Activated CD4-positive, alpha-beta T cell treated with anti-CD3 and anti-CD28 coated beads, Interleukin-2, amount 50 U/mL, for 4 hours (primary cell): ENCODE measurements at places on chromosomes 13 and 19.

GRCh38 chr13:63167699-63168337, 1752.2 kb upstream of the PCDH20 start:
- no peak for DNase-seq

DNA sequence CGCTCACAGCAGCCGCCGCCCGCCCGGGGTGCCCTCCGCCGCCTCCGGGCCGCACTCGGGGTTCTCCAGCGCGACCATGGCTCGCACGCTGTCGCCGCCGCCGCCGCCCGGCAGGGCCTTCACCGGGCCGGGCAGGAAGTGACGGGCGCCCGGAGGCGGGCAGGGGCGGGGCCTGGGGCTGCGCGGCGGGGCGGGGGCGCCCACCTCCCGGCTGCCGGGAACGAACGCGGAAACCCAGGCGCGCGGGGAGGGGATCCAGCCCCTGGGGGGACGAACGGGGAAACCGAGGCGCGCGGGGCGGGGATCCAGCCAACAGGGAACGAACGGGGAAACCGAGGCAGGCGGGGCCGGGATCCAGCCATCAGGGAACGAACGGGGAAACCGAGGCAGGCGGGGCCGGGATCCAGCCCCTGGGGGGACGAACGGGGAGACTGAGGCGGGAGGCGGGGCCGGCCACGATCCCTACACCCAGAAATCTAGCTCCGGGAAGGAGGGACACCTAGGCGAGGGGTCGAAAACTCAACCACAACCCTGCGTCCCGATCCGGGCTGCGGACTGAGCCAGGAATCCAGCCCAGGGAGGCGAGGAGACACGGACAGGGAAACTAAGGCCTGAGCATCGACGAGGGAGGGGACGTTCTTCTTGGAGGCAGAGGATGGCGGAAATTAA, at the start of gene R3HDM4:
Gene R3HDM4, minus strand, starts transcription at position 140 of the 669 bp plus-strand sequence. Its CDS starts 62 bp downstream, at position 78.
- DNase-seq, result peak; percentile 83

GRCh38 chr19:49802836-49803528, 10.1 kb downstream of the FUZ start:
- DNase-seq, result no peak

GRCh38 chr13:45206340-45206739, 5.5 kb upstream of the KCTD4 start:
- DNase-seq, result no peak

DNA sequence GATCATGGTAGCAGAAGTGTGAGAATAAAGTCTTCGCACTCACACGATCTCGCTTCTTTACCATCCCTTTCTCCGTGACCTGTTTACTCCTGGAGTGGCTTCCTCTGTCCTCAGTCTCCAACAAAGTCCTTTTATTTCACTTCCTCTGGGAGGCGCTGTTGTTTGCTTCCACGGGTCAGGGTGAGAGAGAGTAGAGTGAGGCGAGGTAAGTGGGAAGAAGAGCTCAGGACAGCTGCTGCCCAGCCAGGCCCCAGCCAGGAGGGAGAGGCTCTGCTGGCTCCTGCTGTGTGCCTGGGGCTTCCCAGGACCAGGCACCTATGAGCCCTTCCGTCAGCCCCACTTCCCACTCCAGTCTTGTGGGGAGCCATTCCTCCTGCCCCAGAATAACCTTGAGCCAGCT, 242.1 kb downstream of the FGF9 start:
- DNase-seq, result no peak

GRCh38 chr19:46719629-46720502, 3.0 kb upstream of the PRKD2 start:
- DNase-seq, result no peak

DNA sequence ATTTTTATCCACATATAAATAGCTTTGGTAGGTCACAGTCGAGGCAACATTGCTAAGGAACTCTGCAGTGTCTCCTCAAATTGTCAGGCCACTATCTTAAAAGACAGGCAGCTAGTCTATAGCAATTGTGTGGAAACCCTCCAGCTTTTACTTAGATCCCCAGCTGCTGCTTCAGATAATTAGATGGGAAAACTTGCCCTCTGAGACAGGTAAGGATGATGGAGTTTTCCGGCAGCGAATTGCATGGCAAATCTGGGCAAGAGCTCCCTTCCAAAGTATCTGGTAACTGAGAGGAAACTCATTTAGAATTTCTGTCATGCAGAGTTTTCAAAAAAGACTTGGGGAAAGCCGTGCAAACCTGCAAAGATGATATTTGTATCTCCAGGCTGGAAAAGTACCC, 886.2 kb downstream of the UQCRFS1 start:
- DNase-seq, result no peak

GRCh38 chr19:16455489-16455888, 16.3 kb downstream of the EPS15L1 start:
- no peak for DNase-seq

GRCh38 chr13:114264886-114265611, 16.4 kb upstream of the UPF3A start:
- no peak for DNase-seq

DNA sequence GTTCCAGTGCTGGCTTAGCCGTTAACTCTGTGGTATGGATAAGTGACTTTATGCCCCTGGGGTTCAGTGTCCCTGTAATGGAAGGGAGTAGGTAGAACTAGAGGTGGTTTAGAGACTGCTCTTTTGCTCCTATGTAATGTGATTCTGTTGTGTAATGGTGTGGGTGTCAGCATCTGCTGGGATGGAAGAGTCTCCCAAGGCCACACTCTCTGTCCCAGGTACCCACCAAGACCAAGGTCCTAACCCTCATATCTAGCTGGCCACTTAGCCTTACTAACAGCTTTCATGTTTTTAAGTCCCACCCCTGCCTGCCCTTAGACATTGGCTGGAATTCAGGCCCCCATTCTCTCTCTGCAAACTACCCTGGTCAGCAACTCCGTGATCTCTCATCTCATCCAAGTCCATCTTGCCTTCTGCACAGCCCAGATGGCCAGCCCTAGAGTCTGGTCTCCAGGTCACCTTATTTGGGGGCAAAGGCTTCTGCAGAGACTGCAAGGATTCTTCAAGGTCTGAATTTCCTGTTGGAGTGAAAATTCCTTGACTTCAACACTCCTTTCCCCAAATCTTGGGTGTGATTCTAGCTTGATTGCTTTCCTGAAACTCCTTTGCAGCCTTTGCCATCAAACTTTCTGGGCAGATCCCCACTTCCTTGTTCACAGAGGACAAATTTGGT, 48.4 kb downstream of the SERP2 start:
- no peak for DNase-seq

GRCh38 chr13:28136916-28137315, 1.4 kb upstream of the PAN3 start:
- no peak for DNase-seq

- no peak for DNase-seq
Measured at GRCh38 chr13:92487238-92487637, 739.4 kb upstream of the GPC6 start.

DNA sequence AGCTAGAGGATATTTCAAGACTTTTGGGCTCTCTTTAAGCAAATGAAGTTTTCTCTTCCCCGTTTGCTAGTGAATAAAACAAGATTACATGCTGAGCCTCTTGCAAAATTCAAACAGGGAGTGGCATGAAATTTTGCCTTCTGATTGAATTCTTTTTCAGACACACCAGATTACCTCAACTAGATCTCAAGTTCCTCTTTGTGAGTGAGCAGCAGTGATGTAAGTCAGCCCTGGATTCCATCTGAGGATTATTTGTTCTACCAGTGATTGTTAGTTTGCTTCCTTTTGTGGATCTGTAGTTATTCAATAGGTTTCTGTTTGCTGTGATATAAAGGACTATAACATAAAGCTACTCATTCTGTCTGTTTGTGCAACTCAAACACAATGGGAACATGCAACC, 407.7 kb downstream of the LMO7 start:
- no peak for DNase-seq

DNA sequence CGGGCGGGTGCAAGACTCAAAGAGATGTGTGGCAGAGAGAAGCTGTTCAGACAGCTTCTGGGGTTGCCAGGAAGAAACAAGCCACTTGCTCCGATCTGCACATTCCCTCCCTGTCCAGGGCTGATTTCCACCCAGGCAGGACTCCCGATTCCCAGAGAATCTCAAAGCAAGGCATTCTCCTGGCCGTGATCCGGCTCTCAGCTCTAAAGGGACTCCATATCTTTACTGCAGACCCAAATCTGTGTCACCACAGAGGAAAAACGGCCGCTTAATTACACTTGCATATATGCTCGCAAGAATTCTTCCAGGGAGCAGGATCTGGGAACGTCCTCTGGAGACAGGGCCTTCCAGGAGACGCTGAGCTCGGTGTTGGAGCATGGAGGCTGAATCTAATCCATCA, 25.7 kb downstream of the GNG7 start:
- DNase-seq, result no peak

GRCh38 chr19:52410276-52410675, 12.6 kb downstream of the ZNF528 start:
- no peak for DNase-seq

DNA sequence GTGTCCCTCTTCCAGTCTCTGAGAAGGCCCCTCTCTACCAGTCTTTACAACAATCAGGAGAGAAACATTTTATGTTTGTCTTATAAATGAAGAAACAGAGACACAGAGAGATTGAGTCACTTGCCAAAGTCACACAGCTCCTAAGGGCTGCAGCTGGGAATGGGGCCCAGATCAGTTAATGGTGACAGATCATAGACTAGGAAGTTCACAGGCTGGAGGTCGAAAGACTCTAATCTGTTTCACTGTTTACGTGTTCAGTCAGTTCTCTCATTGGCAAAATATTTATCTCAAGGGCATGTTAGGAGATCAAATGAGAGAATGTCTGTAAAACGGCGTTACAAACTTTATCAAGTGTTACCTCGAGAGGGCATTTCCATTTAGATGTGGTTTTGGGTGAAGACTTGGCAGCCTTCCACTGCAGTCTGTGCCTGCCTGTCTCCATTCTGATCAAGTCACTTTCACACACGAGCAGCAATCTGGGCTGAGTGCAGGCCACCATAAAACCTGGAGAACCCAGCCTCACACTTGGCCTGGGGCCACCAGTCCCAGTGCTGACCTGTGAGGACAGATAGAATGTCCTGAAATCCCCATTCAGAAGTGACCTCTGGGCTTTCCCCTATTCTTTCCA, 65.1 kb downstream of the SIAH3 start:
- DNase-seq, result no peak

- no peak for DNase-seq
Measured at GRCh38 chr19:43641333-43641732, 1.7 kb upstream of the CADM4 start.

DNA sequence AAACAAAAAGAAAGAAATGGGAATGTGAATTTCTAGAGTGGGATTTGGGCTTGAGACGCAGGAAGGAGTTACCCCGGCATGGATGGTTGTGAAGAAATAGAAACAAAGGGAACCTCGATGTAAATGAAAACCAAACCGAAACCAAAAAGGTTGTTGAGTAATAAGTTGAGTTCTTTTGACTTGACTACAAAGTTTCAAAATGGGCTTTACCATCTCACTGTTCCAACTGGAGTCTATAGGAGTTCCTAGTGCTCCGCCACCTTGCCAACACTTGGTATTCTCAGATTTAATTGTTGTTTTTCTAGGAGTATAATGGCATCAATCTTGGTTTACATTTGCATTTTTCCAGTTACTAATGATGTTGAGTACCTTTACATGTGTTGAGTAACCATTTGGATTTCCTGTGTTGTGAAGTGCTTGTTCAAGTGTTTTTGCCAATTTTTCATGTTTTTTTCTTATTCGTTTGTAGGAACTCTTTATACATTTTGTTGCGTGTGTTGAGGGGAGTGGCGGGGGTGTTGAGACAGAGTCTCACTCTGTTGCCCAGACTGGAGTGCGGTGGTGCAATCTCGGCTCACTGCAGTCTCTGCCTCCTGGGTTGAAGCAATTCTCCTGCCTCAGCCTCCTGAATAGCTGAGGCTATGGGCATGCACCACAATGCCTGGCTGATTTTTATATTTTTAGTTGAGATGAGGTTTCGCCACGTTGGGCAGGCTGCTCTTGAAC, 9.2 kb downstream of the UBE2S start:
- DNase-seq, result no peak

GRCh38 chr13:46192412-46192811, 10.4 kb upstream of the LCP1 start:
- DNase-seq, result no peak

- DNase-seq, result peak; percentile 15
Measured at GRCh38 chr19:36215276-36216123, 594 bp downstream of the ZNF146 start.

GRCh38 chr19:14556662-14557188, 15.1 kb downstream of the NDUFB7 start:
- peak; percentile 65 for DNase-seq
